OCI-M1 (cell line): ENCODE measurements at places on chromosomes 1 and 21.

DNA sequence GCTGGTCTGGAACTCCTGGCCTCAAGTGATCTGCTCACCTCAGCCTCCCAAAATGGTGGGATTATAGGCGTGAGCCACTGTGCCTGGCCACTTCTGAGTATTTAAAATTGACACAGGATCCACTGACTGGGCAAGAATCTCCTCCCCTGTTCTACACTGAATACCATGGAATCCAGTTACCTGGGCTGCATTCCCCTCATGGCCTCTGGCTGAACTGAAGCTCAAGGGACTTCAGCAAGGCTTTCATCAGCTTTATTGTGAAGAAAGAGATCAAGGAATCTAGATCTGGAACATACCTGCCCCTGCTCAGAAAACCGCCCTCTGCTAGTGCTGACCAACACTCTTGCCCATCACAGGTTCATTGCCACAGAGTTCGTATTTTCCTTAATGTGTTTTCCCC lies 20.5 kb downstream of the NCF2 start:
- no peak for DNase-seq

DNA sequence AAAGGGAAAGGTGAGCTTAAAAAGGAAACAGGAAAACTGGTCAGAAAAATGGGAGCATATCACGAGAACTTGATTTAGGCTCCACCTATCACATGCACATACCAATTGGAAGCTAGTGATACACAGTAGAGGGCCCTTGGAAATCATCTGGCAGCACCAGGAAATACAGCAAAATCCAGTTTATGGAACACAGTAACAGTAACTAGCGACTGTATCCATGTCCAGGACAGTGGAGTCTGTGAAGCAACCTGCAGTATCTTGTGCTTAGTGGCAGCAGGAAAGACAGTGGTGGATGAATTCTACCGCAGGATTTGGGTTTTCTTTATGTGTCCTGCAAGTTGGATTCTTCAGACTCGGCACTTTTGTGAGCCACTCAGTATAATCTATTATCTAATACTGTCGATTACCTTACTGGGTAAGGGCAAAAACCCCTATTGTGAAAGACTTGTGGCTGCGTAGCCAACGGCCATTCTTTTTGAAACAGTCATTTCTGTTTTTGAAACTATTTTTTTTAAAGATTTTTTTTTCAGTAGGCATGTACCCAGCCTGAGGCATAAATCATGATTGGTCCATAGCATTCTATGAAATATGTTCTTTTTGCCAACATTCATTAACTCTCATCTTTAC lies 1.6 kb upstream of the KDM4A start:
- peak; percentile 19 for DNase-seq

GRCh38 chr1:25927521-25928265 lies 21.5 kb upstream of the STMN1 start:
- no peak for DNase-seq

DNA sequence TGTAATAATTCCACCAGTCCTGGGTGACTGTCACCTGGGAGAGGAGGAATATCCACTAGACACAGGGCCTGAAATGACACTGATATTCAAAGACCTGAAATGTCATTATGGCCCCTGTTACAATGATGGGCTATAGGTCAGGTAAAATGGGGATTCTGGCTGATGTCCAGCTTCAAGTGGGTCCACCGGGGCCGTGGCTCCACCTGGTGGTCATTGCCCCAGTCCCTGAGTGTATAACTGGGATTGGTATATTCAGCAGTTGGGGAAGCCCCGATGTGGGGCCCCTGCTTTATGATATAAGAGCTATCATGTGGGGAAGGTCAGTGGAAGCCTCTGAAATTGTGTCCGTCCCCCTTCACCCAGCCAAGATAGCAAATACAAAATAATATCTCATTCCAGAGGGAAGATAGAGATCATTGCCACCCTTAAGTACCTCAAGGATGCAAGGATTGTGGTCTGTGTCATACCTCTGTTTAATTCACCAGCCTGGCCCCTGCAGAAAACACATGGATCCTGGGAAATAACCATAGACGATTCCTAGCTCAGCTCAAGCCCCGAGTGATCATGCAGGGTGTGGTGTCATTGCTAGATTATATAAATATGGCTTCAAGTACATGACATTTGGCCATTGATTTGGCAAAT lies 19.4 kb downstream of the PLEKHO1 start:
- peak; percentile 88 for DNase-seq

GRCh38 chr1:55250399-55251075 lies 35.4 kb upstream of the USP24 start:
- no peak for DNase-seq

- no peak for DNase-seq
These were observed 263.2 kb upstream of the ZP4 start for GRCh38 chr1:238153939-238154338.

- peak; percentile 69 for DNase-seq
These were observed 779 bp upstream of the DEGS1 start for GRCh38 chr1:224182057-224182865.

DNA sequence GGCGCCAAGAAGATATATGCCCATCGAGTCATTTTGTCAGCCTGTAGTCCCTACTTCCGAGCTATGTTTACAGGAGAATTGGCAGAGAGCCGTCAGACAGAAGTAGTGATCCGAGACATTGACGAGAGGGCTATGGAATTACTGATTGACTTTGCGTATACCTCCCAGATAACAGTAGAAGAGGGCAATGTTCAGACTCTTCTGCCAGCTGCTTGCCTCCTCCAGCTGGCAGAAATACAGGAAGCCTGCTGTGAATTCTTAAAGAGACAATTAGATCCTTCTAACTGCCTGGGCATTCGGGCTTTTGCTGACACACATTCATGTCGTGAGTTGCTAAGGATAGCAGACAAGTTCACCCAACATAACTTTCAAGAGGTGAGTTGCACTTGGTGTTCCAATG lies 19.1 kb downstream of the KLHL20 start:
- no peak for DNase-seq

- DNase-seq = peak; percentile 79
These were observed 215.5 kb downstream of the KCNJ6 start for GRCh38 chr21:37700641-37701202.

DNA sequence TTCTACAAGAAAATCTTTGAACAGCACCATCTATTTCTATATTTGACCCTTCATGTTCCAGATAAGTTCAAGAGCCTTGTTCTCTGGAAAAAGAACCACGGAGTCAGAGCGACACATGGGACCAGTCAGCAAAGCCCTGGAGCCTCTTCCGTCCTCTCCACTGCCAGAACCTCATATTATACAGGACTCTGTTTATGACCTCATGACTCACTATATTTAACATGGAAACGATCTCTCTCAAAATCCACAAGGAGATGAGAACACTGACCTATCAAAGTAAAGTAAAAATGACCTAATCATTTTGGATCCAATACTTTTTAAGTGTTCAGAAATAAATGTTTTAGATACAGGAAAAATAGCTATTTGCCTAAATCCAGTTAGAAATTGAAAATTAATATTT lies 124.6 kb upstream of the KRTAP19-8 start:
- DNase-seq = no peak

DNA sequence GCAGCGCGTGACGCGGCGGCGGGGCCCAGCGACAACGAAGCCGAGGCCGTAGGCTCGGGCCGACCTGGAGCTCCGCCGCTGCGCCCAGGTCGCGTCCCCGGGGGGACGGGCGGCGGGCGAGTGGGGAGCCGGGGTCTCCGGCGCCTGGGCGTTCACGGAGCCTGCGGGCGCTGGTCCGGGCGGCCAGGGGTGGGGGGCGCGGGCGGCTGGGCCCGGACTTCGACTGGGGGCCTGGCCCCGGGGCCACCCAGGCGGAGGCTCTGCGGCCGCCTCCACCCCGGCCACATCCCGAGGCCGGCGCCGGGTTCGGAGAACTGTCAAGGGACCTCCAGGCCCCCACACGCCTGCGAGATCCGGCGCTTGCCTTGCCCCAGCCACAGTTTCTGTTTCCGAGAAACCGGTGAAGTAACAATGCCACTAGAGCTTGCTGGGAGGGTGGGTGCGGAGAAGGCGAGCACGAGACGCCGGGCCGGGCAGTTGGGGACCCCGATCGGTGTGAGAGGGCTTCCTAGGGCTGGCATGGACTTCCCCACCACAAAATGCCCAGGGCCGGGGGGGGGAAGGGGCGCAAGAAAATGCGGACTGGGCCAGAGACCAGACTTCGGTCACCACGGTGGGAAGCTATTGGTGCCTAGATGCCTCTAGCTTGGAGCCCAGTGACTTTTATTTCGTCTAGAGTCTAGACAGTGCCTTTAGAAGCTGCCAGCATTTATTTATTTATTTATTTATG lies 501 bp downstream of the FBXO6 start:
- peak; percentile 80 for DNase-seq

- no peak for DNase-seq
These were observed 10.1 kb downstream of the NEK7 start for GRCh38 chr1:198166900-198167299.

DNA sequence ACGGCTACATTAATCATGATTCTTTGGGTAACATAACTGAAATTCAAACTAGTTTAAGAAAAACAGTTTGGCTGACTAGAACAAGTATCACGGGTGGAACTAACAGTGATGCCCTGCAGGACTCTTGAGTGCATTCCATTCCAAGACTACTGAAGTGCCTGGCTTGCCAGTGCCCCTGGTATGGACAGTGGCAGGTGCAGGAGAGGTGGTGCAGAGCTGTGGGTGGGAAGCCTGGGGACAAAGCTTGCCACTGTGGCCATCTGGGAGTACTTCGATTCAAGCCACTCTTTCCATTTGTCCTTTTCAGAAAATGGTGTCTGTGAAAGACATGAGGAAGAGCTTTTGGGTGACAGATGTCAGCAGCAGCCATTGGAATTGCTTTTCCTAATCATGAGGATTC lies 166.5 kb downstream of the RRAGC start:
- no peak for DNase-seq

DNA sequence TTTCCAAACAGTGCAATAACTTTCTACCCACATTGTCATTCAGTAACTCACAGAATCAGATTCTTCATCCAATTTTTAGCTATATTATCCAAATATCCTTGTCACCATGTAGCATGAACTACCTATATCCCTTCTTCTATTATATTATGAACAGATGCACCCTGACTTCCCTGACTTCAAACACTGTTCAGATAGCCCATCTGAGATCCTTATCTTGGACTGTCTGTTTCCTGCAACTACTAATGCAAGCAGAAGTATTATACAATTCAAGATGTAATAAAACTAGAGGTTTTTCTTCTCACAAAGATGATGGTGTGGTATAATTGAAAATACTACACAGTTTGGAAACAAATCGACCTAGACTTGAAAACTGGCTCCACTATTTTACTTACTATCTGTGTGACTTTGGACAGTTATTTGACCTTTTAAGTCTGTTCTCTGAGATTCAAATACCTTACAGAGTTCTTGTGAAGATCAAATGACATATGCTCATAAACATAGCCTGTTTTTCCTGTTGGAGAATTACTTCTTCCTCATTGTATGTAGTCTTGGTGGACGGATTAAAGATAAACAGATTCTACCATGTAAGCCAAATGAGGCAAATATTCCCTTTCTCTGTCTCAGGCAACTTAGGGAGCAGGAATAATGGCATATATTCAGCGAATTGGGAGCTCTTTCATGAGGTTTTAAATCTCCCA lies 407.9 kb upstream of the ZRANB2 start:
- no peak for DNase-seq

DNA sequence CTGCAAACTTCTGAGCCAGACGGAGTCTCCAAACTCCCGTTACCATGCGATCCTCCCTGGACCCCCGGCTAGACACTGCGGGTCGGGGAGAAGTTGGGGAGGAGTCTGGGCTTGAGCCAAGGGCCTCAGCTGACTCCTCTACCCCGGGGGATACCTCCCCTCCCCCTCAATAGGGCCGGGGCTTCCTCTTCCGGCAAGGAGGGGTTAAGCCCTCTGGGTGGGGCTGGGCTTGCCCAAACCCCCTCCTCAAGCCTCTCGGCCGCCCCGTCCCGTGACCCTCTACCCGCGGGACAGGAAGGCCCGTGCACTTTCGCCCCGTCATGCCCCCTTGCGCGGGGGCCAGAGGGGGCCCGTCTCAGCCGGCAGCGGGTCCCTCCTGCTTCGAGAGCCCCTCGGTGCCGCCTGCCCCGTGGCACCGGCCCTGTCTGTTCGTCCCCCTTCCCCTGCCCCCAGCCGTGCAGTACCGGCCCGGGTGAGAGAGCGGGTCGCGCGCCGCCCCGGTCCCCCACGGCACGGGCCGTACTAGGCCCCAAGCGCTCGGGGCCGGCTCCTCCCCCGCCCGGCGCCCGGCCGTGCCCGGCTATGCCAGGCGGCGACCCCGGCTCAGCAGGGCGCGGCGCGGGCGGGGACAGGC lies 652 bp downstream of the ARL8A start:
- peak; percentile 89 for DNase-seq

DNA sequence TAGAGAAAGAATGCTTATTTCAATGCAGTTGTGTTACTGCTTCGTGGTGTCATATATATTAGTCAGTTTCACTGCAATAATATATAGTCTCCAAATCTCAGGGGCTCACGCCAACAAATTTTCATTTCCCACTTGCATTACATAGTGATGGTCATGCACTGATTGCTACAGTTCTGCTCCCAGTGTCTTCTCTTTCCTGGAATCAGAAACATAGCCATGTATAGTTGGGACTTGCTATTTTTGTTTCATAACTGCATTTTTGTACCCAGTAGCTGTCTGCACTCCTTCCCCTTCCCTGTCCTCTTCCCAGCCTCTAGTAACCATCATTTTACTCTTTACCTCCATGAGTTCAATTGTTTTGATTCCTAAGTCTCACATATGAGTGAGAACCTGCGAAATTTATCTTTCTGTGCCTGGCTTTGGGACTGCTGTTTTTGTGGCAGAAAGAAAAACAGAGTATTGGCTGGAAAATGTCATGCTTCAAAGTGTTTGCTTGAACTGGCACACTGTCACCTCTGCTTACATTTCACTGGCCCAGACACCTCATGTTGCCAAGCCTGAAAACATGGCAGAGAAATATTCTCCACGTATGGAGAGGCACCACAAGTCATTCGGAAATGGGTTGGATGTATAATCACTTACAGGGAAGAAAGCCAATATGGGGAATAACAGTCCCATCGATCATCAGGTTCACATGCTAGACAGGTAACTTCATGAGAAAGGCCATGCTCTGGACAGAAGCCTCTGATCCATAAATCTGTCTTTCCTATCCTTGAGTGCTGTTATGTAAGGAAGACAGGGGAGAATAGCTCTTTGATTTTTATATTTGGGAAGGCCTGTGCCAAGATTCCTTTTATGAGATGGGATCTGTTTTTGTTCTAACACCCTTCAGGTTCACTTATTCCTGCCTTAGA lies 60.4 kb upstream of the BACH1 start:
- no peak for DNase-seq

DNA sequence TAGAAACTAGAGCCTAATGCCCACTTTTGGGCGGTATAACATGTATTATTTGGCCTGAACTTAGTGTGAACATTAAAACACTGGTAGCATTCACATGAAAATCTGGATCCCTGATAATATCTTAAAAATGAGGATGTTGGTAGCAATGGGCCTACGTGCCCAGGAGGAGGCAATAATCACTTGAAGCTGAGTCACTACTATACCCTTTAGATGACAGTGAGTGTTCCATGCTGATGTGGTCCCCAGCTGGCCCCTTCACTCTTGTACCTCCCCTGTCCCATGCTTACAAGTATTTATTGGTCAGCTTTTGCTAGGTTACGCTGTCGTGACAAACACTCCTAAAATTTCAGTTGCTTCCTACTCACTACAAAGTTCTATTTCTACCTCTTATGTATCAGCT lies 23.0 kb upstream of the POU2F1 start:
- peak; percentile 38 for DNase-seq

- peak; percentile 86 for DNase-seq
These were observed 1.5 kb upstream of the S100A14 start for GRCh38 chr1:153617663-153618062.

- DNase-seq = no peak
These were observed 48.6 kb upstream of the COL6A1 start for GRCh38 chr21:45932922-45933502.
